H9 (cell line): ENCODE measurements at places on chromosomes 3 and 15. TPM values are rescaled to one million over a fixed set of nuclear protein-coding genes. Genes with fewer than 3 reads are reported as not detected.

Gene GNAT1
- total RNA-seq: 0.18 TPM in 1 of 2 replicates, not detected in the other

Gene GOLGA6D
- total RNA-seq: 0.35 and 0.37 TPM in 2 replicates

Gene KCNMB3
- 1.6 and 1.9 TPM in 2 replicates for total RNA-seq

Gene WDR53
- total RNA-seq: 21.2 and 22.3 TPM in 2 replicates

Gene PTX3
- 0.11 and 0.22 TPM in 2 replicates for total RNA-seq

Gene HMCES
- total RNA-seq: 51.2 and 52.4 TPM in 2 replicates

Gene TRIM42
- not detected in 2 replicates for total RNA-seq

Gene CCDC33
- total RNA-seq: 4.5 and 4.6 TPM in 2 replicates

Gene NPAP1
- total RNA-seq: 0.04 and 0.07 TPM in 2 replicates

Gene PTPRG
- 64.8 and 69.3 TPM in 2 replicates for total RNA-seq

Gene GABRA5
- total RNA-seq: 3.3 and 4.9 TPM in 2 replicates

Gene STAB1
- 0.90 and 1.5 TPM in 2 replicates for total RNA-seq

Gene KLF15
- 10.8 and 11.4 TPM in 2 replicates for total RNA-seq

Gene MME
- total RNA-seq: 14.6 and 16.4 TPM in 2 replicates

Gene POMGNT2
- total RNA-seq: 12.9 and 14.0 TPM in 2 replicates
